NCI-H2081 treated with DMSO at 0.1 percent for 48 hours (cell line): ENCODE measurements at places on chromosomes 6 and 20.

DNA sequence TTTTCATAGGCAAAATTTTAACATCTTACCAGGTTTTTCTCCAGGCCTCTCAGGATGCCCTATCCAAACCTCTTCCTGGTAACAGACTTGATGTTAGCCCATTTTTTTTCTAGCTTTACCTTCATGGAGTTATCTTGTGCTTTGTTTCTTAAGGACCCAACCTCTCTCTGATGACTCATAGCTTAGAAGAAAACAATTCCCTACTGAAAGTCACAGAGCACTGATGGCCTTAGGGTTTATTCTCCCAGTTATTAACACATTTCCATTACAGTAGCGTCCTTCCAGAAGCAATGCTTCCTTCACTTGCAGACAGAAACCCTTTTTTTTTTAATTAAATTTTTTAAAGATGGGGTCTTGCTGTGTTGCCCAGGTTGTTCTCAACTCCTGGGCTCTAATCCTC lies 79.4 kb downstream of the IYD start:
- no peak for DNase-seq

DNA sequence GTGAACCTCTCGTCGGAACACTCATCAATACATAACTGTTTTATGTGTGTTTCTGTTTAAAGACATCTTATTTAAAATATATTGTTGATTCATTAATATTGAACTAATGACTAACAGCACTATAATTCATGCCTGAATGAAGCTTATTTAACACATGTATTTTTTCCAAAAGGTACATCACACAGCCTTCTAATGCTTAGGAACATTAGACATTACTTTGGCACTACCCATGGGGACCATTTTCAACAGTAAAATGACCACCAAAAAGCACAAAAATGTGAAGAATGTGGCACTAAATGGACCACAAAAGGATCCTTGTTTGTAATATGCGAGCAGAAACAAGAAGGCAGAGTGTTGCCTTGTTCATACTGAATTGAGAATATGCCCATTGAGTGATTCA lies 109.2 kb downstream of the CEP57L1 start:
- DNase-seq, result no peak

GRCh38 chr20:39473536-39473935 lies 511.4 kb downstream of the DHX35 start:
- DNase-seq, result no peak

GRCh38 chr6:37481711-37482605 lies 17.7 kb downstream of the CCDC167 start:
- DNase-seq, result no peak

GRCh38 chr6:42441697-42442081 lies 10.0 kb downstream of the TRERF1 start:
- no peak for DNase-seq

DNA sequence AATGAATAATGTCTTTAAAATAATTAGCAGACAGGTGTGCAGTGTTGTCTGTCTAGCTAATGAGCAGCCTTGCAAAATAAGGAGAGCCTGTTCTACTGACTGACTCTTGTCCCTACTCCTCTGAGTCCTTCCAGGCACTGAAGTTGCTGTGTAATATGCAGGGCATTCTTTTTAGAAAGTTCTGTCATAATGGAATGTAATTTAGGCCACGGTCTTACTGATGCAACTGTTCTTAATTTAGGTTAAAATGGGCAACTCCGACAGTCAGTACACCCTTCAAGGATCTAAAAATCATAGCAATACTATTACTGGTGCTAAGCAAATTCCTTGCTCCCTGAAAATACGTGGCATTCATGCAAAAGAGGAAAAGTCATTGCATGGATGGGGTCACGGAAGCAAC lies 133.9 kb downstream of the TIAM2 start:
- no peak for DNase-seq

- no peak for DNase-seq
Observed at GRCh38 chr6:21423106-21423854, 170.3 kb upstream of the SOX4 start.

DNA sequence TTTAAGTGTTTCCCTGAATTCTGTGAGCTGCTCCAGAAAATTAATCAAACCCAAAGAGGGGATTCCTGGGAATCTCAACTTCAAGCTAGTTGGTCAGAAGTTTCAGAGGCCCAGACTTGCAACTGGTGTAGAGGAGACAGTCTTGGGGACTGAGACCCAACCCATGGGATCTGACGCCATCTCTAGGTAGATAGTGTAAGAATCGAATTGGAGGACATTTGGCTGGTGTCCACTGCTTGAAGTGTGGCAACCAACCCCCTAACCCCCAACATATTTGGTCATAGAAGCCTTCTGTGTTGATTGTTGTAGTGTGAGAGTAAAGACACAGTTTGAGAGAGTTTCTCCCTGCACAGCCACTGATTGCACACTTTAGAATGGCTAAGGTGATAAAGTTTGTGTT lies 103.5 kb upstream of the CARMIL1 start:
- DNase-seq, result no peak

DNA sequence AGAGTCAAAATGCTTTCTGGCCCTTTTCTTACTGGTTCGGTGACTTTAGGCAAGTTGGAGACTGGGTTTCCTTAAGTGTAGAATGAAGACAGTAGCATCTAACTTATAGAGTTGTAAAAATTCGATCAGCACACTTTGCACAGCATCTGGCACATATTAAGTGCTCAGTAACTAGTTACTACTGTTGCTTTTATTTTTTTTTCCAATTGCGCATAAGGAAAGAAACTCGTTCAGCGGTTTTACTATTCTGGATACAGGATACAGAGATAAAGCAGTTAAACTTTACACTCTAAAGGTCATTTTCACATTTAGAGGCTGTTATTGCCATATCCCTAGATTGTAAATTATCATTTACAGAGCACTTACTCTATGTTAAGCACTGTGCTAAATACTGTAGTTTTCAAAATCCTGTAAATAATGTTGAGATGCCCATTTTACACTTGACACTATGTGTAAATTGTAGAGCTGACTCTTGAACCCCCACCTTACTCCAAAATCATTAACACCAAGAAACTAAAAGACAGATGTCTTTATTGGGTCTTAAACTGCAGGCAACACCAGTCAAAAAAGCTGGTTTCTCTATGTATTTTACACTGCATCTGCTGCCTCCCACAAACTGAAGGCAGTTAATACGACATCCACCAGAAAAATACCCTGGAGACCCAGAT lies 886 bp downstream of the ROMO1 start:
- no peak for DNase-seq
